ENCODE measurements at places on chromosomes 1 and 21.

DNA sequence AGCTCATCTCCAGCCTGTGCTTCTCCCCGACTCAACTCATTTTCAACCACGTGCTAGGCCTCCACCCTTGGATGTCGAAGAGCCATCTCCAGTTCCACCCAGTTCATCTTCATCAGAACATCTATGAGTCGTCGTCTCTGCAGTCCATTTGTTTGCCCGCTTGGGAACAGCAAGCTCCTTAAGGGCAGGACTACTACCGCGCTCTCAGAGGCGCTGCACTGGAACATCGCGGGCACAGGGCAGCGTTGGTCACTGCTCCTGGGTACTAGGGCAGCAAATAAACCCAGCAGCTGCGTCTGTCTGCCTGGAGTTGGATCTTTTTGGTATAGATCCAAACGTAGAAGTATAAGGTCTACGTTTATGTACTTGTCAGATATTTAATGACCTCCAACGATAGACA is 478 bp upstream of the PRDM2 start:
- DNase-seq = no peak

DNA sequence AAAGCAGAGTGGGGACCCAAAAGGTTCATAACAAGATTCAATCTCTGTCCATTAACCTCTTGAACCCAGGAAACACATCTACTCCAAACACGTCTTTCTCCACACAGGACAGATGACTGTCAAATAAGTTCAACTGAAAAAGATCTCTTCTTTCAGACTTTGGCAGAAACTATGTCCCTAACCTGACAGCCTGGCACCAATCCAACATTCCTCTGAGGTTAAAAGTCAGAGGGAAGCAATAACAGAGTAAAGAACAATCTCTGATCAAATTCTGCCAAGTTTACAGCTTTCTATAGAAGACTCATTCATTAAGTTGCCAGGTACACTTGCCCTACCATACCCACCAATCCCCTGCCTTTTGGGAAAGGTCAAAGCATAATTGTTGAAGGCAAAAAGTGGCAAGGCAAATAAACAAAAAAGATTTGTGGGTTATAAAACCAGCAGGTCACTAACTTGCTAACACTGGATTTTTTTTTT is 31.9 kb downstream of the OTUD7B start:
- no peak for DNase-seq

DNA sequence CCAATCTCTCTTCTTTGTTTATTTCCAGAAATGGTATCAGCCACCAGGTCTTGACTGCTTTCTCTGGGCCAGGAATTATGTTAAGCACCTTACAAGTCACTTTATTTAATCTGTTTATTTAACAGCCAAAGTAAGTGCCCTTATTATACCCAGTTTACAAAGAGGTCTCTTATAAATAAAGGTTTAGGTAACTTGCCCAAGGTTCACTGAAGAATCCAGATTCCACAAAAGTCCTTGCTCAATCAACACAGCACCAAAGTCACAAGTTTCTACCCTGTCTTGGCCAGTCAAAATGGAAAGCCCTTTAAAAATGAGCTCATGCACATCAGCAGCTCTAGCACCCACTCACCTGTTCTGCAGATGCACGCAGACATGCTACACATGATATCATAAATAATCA is 28.0 kb upstream of the ATP1A1 start:
- DNase-seq = no peak

GRCh38 chr1:221806236-221806635 is 64.3 kb upstream of the DUSP10 start:
- DNase-seq = no peak

- DNase-seq = no peak
These were observed 202.2 kb downstream of the ROR1 start for GRCh38 chr1:63976006-63976405.
